ENCODE measurements at places on chromosomes 4 and X.

DNA sequence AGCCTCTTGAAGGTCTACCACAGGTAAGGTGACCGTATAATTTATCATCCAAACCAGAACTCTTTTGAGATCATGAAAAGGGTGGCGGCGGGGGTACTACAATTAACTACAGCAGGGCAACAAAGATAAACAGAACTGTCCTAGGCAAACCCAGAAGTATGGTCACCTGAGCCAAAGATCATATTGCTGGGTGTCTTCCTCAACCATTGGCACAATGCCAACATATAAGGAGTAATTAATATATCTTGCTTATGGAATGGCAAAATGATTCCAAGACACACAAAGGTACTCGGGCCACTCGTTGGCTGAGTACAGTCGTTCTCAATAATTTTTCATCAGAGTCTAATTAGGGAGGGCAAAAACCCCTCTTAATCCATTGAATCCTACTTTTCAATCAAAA, 273.3 kb downstream of the QDPR start:
- no peak for DNase-seq

DNA sequence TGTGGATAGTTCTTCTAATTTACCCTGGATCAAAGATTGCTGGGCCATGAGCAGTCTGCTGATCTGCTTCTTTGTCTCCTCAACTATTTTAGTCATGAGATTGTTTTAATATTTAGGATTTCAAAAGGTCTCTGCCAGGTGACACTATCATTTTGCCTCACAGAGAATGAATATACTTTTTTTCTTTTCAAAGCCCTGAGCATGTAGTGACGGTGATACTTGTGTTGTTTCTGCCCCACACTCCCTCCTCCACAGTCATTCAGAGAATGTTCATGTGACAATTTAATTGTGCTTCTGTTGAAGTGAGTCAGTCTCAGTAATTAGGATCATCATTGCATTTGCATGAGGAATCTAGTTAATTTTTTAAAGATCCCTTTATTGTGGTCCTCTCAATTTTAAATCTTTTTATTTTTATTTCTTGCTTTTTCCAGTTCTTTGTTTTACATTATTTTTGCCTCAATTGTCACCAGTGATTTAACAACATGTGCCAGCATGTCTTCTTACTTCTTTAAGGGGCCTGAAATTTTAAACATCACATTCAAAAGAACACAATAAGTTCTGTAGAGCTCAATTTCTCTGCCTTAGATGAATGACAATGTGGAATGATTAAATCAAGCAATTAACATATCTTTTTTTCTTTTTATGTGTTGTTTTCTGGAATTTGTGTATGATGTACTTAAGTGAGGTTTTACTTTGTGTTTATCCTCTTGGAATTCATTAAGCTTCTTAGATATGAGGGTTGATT, 12.3 kb downstream of the MMRN1 start:
- DNase-seq, result no peak

GRCh38 chr4:109183931-109184490, 118.4 kb downstream of the COL25A1 start:
- DNase-seq, result no peak

DNA sequence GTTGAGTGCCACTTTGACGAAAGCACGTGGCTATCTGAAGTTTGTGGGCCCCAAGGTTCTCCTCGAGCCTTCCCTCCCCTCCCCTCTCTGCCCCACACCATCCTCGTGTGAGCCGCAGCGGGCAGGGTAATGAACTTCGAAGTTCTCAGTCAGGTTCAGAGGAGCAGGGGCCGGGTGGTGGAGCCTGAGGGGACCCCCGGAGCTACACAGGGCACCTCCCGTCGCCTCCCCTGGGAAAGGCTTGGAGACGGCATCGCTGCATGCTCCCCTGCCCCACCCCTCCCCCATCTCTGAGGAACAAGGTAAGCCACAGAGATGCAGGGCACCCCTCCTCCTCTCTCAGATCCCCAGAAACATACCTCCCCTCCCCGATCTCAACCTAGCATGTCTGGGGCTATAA, 2.8 kb upstream of the NKX1-1 start:
- DNase-seq, result no peak

GRCh38 chrX:126124721-126125120, 41.4 kb downstream of the DCAF12L2 start:
- DNase-seq, result no peak

DNA sequence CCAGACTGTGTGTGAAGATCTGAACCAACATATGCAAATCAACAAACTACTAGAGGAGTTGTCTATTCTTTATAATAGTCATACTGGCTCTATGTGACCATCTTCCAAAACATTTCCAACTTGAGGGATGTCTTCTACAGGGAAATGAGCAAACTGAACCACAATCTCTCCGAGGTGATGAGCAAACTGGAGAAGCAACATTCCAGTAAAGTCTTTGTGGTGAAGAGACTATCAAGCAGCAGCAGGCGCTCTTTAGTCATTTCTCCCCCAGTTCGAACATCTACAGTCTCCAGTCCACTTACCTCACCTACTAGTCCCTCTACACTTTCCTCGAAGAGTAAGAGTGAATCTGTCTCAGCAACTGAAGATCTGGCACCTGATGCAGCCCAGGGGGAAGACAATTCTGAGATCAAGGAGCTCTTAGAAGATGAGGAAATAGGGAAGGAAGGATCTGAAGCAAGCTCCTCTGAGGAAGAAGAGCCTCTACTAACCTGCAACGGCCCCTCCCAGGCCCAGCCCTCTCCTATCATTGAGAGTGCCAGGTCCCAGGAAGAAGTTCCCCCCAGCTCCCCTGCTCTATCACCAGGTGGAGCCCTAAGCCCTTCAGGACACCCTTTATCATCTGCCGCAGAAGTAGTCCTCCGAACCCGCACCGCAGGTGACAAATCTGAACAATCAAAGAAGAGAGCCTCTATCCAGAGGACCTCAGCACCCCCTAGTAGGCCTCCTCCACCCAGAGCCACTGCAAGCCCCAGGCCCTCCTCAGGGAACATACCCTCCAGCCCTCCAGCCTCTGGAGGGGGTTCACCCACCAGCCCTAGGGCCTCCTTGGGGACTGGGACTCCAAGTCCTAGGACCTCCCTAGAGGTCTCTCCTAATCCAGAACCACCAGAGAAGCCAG, 98.1 kb downstream of the HNRNPD start:
- no peak for DNase-seq

- no peak for DNase-seq
These were observed 167.3 kb downstream of the MID1IP1 start for GRCh38 chrX:38968344-38969216.

GRCh38 chrX:23964191-23964590, 56.4 kb downstream of the CXorf58 start:
- no peak for DNase-seq

DNA sequence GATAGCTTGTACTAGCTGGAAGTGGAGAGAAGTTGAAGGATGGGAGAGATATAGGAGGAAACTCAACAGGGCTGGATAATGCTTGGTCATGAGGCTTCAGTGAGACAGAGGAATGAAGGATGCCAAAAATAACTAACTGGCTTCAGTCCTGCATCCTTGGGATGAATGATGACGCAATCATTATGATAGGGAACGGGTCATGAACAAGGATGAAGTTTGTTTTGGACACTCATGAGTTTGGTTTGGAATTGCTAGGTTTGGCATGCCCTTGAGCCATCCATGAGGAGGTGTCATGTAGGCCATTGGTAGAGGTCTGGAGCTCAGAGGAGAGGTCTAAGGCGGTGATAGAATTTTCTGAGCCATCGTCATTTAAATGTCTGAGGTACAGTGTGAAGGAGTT, 160.0 kb upstream of the NHS start:
- no peak for DNase-seq

All from RWPE1 (cell line).